IMR-90 (cell line): ENCODE measurements at places on chromosomes 2 and 18. TPM values are rescaled to one million over a fixed set of nuclear protein-coding genes. Genes with fewer than 3 reads are reported as not detected.

DNA sequence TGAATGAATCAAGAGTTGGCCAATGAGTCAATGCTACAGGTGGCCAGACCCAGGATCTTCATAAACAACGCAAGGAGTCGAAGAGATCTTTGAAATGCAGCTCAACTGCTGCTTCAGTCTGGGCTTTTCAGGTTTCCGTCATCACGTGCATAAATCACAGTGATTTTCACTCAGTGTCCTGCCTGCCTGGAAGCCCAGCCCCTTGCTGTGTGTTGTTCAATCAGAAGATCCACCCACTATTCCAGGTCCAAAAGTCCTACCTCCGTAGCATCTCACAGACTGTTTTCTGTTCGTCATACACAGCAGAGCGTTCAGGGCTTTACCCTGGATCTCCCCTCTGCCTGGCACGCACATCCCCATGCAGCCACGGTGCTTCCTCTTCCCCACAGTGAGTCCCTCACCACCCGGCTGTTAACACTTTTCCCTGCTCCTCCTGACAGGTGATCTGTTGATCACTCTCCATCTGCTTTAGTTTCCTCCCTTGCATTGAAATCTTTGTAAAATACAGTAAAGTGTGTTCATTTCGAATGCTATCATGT, 216.3 kb downstream of the MYT1L start:
- DNase-seq: no peak

TMEM178A gene
- 1.1 and 1.8 TPM in 2 replicates for polyA plus RNA-seq

- DNase-seq: no peak
Measured at GRCh38 chr18:75678627-75679026, 251.1 kb upstream of the SMIM21 start.

DNA sequence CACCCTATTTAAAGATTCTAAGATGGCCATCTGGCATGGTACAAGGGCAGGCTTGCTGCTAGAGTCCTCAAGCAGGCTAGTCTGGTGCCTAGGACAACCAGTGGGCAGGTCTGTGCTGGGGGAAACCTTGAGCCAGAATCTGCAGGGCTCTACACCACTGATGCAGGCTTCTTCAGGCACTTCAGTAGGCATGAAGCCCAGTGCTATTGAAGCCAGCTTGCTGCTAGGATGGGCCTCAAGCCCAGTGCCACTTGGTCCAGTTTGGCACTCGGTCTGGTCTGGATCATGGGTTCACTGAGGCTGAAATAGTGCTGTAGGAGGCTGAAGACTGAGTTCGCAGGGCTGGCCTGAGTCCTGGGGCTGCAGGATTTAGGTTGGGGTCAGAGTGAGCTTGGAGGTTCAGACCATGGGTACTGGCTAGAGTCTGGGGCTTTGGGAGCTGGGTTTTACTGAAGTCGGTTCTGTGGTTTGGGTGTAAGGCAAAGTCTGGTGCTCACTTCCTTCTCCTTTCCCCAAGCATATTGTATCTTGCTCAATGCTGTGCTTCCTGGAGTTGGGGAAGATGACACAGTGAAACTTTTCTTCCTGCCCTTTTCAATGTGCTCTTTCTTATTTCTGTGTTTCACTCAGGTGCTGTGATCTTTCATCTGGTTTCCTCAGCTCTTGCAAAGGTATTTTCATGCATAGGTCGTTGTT, 41.2 kb downstream of the SP100 start:
- DNase-seq: no peak

IL37 gene
- 0.15 TPM in 1 of 2 replicates, not detected in the other for polyA plus RNA-seq

ITGB6 gene
- not detected in 2 replicates for polyA plus RNA-seq

DNA sequence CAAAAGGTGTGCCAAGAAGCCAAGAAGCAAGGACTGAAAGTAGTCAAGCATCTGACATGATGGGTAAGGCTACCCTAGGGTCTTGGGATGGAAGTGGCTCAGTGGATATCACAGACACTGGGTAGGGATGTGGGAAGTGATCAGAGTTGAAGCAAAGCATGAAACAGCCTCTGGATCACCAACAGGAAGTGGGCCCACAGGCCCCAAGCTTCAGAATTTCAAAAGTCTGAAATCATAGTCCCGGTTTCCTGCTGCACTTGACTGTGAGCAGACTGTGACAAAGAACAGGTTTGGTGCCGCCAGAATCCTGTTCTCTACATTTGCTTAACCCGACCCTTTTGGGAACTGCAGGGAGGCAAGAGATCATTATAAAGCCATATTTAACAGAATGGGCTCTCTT, 57.4 kb downstream of the SP100 start:
- DNase-seq: no peak

DNA sequence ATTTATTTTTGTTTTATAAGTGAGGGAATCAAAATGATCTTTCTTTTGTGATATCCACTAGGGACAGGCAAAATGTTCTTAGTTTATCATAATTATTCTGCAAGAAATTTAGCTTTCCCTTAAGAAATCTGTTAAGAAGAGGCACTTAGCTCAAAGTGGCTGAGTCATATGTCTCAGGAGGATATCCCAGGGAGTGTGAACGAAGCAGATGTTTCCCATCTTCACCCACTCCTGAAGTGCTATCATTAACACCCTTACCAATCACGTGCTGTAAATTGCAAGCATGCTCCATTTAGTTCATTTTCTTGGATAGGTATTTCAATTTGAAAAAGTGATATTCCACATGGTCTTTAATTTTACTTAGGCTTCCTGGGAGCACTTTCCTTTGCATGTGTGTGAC, 774.3 kb upstream of the TMEFF2 start:
- no peak for DNase-seq

TLK1 gene
- polyA plus RNA-seq: 6.3 and 7.3 TPM in 2 replicates

DNA sequence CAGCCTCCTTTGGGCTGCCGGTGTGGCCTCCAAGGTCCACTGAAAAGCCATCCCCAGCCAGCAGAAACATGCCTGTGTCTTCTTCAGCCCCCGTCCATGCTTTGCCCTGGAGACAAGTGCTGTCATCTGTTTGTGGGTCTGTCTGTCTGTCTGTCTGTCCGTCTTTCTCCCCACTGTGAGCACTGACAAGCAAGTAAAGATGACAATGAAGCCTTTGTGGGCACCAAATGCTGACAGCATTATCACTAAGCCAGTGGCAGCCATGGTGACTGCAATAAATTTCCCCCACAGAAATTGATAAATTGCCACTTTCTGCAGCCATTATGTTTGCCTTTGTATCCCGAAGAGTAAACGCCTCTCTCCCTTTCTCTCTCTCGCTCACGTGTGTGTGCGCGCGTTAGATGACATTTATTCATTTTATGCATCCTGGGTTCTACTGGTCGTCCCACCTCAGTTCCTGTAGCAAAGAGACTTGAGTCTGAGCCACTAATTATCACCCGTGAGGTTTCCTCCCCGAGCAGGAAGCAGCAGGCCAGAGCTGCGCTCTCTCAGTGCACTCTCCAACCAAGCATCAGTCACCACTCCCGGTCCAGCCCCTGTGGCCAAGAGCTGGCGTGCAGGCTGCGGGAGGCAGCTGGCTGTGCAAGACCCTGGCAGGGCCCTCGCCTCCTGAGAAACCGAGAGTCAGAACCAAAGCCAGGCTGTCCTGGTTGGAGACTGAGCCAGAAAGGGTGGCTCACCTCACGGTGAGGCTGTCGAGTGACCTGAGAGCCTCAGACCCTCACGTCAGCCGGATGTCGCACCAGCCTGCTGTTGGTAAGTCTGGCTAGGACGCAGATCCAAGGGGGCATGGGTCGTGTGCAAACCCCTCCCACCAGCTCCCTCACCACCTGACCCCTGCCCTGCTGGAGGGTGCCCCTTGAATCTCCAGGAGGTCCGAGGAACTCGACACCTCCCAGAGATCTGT, 6.9 kb downstream of the STEAP3 start:
- peak; percentile 63 for DNase-seq

DNA sequence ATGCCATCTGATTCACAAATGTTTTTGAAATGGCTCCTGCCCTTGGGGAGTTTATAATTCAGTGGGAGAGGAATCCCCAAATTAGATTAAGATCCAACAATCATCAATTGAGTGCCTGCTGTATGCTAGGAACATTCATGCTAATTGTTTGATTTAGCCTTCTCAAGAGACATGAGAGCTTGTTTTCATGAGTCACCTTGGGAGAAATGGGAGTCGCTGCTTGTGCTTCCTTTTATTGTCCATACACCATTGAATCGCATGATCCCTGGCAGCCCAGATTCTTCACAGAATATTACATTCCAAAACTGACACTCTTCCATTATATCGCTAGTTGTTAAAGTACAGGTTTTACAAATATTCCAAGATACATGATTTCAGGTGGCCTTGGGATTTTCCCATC, 106.0 kb upstream of the MAP3K20 start:
- DNase-seq: peak; percentile 29

DNA sequence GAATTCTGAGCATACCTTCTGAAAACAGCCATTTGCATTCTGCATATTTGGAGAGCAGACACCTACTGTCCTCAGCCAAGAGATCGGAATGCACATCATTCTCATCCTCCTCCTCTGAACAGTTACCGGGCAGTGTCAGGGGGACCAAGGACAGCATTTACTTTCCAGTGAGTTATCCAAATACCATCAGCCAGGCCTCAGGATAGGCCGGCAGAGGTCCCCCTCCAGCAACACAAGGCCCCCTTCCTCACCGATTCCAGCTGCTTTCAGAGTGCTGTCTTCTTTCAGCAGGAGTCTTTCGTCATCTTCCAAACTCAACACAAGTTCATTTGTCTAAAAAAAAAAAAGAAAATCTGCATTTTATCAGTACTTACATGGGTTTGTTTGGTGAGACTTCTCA, 55.3 kb downstream of the C2orf76 start:
- no peak for DNase-seq

DNA sequence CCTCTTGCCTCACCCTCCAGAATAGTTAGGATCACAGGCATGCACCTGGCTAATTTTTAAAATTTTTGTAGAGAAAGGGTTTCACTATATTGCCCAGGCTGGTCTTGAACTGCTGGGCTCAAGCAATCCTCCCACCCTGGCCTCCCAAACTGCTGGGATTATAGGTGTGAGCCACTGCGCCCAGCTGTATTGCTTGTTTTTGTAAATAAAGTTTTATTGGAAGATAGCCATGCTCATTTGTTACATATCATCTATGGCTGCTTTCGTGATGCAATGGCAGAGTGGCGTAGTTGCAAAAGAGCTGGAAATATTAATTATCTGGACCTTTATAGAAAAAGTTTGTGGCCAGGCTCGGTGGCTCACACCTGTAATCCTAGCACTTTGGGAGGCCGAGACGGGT, 109.4 kb upstream of the SPRED2 start:
- DNase-seq: no peak

- no peak for DNase-seq
Measured at GRCh38 chr2:205686056-205686782, 3.9 kb downstream of the NRP2 start.

MDH1B gene
- polyA plus RNA-seq: 0.38 and 0.53 TPM in 2 replicates

GRCh38 chr2:190181123-190181669, 118.7 kb upstream of the MSTN start:
- no peak for DNase-seq

- no peak for DNase-seq
Measured at GRCh38 chr18:49608366-49609255, 46.8 kb downstream of the LIPG start.

DNA sequence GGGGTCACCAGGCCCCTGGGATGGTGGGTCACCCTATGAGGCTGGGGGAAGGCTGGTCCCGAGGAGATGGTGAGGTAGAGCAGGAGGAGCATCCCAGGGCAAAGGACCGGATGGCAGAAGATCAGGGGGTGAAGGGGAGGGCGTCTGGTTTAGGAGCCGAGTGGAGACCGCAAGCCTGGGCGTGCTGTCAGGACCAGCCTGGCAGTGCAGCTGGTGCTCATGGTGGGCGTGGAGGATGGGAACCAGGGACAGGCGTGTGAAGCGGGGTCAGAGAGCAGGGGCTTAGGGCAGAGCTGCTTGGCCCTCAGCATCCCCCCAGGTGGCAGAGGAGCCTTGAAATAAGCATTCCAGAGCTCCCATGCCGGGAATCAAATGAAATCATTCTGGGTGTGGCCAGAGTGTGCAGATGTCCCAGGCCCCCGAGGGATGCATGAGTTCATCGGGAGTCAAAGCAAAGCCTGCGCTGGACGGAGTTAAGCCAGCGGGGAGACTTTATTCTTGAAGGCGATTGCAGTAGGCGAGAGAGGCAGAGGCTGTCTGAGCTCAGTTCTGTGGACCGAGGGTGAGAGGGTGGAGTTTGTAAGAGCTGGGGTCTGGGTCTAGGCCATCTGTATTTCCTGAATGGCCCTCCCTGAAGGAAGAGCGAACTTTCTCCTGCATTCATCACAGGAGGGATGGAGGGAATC, 33.1 kb upstream of the MBP start:
- DNase-seq: no peak

DNA sequence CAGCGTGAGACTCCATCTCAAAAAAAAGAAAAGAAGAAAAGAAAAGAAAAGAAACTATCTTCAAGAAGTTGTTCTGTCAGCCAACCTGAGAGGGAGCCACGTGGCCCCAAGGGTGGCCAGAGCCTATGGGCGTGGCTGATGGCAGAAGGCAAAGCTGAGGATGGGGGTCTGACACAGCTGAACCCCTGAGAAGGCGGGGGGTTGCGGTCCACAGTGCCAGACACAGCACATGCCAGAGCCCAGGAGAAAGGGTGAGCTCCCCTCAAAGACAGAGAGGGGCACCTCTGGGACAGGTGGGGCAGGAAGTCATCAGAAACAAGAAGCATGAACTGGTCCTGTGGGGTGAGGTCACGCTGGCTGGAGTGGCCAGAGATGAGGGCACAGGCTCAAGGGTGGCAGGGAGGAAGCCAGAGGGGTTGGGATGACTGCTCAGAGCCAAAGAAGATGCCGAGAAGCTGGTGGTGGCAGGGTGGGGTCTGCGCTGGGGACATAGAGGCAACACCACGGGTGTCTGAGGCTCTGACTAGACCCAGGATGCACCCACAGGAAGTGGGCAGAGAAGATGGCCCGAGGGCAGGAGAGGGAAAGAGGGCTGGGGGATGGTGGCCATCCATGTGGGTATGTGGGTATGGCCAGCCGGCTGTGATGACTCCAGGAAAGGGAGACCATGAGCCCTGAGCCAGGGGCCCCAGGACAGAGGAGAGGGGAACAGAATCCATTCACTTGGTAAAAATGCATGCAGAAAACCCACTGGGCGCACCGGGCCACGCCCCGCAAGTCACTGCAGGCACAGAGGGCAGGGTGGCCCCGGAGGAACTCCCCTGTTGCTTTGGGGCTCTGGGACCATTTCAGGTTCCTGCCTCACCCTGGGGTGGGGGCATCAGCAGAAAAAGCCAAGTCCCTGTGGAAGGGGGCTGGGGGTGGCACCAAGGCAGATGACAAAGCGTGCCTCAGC, 8.4 kb downstream of the KIF1A start:
- no peak for DNase-seq

DNA sequence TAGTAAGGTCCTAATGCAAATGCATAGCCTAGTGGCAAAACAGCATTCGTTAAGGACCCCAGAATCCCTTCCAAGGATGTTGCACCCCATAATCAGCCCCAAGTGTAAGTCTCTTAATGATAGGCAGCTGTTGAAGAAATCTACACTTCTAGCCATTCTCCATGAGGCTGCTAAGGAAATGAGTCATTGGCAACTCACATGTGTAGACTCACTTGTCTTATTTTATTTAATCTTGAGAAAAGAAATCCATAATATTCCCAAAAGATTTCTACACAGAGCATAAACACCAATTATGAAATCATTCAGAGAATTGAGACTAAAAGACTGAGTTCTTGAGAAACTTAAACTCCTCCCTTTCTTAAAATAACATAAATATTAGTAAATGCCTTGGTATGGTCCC, 52.4 kb downstream of the AKAIN1 start:
- no peak for DNase-seq
